Neural crest cell (in vitro differentiated cells): ENCODE measurements at places on chromosomes 16 and 17. TPM values are rescaled to one million over a fixed set of nuclear protein-coding genes. Genes with fewer than 3 reads are reported as not detected.

Gene DBNDD1
- 4.9 and 5.6 TPM in 2 replicates for total RNA-seq

GRCh38 chr17:79466562-79467350 lies 144.1 kb downstream of the RBFOX3 start:
- no peak overlapping the region for H3K27ac ChIP-seq
- no peak for DNase-seq
- H3K4me3 ChIP-seq, result no peak overlapping the region
- peaks cover 18% of the 10 kb centered on the region for H3K4me1 ChIP-seq

DNA sequence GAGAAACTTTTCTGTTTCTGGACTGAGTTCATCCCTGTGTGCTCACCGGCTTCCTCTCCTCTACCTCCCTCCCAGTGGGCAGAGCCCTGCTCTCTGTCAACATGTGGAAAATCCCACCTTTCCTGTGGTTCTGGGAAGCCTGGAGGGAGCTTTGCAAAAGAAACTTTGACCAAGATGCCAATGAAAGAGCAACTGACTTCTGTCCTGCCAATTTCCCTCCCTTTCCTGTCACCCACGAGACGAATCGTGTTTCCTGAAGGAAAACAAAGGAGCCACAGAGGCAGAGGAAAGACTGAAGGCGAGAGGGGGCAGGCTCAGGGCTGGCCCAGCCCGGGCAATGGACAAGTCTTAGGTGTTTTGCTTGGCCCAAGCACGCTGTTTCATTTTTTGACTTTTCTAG lies 82.8 kb downstream of the PLCG2 start:
- H3K27ac ChIP-seq, result no peak overlapping the region
- H3K4me1 ChIP-seq, result peaks cover 19% of the 10 kb centered on the region
- H3K4me3 ChIP-seq, result no peak overlapping the region
- DNase-seq, result no peak
- no peaks in the 10 kb centered on the region for H3K36me3 ChIP-seq

Gene ZNF750
- total RNA-seq, result not detected in 2 replicates

DNA sequence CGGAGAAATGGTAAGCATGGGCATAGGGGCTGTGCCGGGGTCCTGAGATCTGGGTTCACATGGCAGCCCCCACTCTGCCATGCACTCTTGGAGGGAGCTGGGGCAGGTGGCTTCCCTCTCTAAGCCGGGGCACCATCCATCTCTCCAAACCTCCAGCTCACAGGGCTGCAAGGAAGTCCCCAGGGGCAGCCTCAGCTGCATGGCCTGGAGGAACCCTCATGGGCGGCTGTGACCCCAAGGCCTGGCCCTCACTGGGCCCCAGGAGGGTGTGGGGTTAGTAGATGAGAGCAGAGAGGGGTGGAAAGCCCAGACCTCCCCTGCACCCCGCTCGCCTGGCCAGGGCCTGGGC lies 2.6 kb downstream of the CTRB2 start:
- H3K27me3 ChIP-seq, result no peaks in the 10 kb centered on the region
- H3K4me3 ChIP-seq, result no peak overlapping the region
- DNase-seq, result no peak
- no peak overlapping the region for H3K27ac ChIP-seq
- no peaks in the 10 kb centered on the region for H3K36me3 ChIP-seq
- peaks cover 6% of the 10 kb centered on the region for H3K4me1 ChIP-seq

Gene ATXN7L3
- 115 and 119 TPM in 2 replicates for total RNA-seq

- DNase-seq, result no peak
- H3K27me3 ChIP-seq, result no peaks in the 10 kb centered on the region
- peak overlapping the region; percentile 0 for H3K4me3 ChIP-seq
- peak overlapping the region; percentile 69 for H3K27ac ChIP-seq
- H3K4me1 ChIP-seq, result peaks cover 61% of the 10 kb centered on the region
These were observed 39.7 kb upstream of the MEAK7 start for GRCh38 chr16:84544031-84544773.

DNA sequence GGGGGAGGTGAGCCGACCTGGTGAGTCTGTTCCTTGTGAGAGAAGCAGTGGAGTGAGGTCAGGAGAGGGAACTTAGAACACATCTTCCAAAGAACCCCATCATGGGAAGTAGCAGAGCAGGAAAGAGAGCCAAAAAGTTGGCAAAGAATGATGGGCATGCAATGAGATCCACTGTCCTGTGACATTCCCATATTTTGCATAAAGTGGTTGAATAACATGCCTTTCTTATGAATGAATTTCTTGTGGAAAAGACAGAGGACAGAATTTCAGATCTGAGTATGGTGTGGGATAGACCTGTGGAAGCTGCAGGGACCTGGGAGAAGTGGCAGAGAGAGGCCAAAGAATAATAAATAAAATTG lies 41.3 kb downstream of the TMEM100 start:
- H3K27me3 ChIP-seq, result no peaks in the 10 kb centered on the region
- no peak overlapping the region for H3K4me3 ChIP-seq
- H3K4me1 ChIP-seq, result no peaks in the 10 kb centered on the region
- no peak overlapping the region for H3K27ac ChIP-seq

- H3K36me3 ChIP-seq, result no peaks in the 10 kb centered on the region
- no peak overlapping the region for H3K27ac ChIP-seq
- peaks cover 34% of the 10 kb centered on the region for H3K27me3 ChIP-seq
These were observed 1.1 kb downstream of the FHOD1 start for GRCh38 chr16:67246081-67246755.

- no peak overlapping the region for H3K4me3 ChIP-seq
- H3K27me3 ChIP-seq, result no peaks in the 10 kb centered on the region
- no peaks in the 10 kb centered on the region for H3K4me1 ChIP-seq
- no peaks in the 10 kb centered on the region for H3K36me3 ChIP-seq
These were observed 18.4 kb downstream of the EFCAB5 start for GRCh38 chr17:29959658-29960337.

DNA sequence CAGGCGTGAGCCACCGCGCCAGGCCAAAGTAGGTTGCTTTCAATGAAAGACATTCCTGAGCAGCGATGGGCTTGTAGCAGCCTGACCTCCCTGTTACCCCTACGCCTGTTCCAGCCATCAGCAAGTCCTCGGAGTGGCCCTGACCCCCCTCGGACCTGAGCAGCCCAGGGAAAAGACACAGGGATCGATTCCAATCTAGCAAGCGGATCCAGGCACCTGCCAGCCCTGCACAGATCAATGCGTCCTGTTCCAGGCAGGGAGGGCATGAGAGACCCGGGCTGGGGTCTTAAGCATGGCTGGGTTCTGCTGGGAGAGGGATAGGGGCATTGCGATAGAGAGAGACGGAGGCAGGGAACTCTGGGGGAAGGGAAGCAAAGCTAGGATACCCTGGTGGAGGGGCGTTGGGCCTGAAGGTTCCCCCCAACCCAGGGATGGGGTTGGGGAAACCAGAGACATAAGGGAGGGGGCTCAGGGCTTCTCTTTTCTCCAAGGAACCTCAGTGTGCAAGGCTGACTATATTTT lies 21.9 kb downstream of the SRCIN1 start:
- H3K27ac ChIP-seq, result no peak overlapping the region
- no peaks in the 10 kb centered on the region for H3K36me3 ChIP-seq
- peak overlapping the region; percentile 16 for H3K4me3 ChIP-seq
- peaks cover 18% of the 10 kb centered on the region for H3K27me3 ChIP-seq
- H3K4me1 ChIP-seq, result peaks cover 45% of the 10 kb centered on the region
- DNase-seq, result no peak

Gene ST6GALNAC1
- not detected in 2 replicates for total RNA-seq

Gene CDR2L
- 24.0 and 24.1 TPM in 2 replicates for total RNA-seq

DNA sequence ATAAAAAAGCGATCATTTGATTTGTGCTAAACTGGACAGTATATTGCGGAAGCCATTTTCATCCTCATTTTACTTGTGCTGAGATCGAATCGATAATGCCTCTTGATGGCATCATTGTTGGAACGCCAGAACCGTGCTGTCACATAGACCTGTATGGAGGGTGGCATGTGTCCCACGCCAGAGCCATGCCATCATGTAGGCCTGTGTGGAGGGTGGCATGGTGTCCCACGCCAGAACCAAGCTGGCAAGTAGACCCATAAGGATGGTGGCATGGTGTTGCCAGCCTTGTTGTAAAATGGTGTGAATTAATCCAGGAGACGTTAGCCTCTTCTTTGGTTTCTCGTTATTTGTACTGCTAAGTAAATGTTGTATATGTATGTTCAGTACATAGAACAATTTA lies 222.7 kb upstream of the CHMP6 start:
- H3K4me3 ChIP-seq, result no peak overlapping the region
- H3K27me3 ChIP-seq, result no peaks in the 10 kb centered on the region
- no peak overlapping the region for H3K27ac ChIP-seq
- DNase-seq, result no peak
- H3K4me1 ChIP-seq, result peaks cover 10% of the 10 kb centered on the region

DNA sequence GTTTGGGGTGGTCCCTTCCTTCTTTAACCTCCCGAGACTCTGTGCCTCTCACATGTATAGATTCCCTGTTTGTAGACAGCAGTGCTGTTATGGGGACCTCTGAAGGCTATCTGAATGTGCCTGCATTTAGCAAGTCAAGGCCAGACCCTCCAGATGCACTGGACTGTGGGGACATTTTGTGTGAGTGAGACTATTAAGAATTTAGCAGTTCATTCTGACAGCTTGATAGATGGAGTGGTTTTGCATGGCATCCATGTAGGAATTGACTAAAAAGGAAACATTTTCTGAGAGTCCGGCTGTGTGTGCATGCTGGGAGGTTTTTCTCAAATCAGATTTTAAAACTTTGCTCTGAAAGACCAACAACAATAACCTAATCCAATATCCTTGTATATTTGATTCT lies 226.3 kb downstream of the MSI2 start:
- peaks cover 6% of the 10 kb centered on the region for H3K36me3 ChIP-seq
- H3K4me3 ChIP-seq, result peak overlapping the region; percentile 14
- no peak for DNase-seq
- H3K27me3 ChIP-seq, result no peaks in the 10 kb centered on the region

DNA sequence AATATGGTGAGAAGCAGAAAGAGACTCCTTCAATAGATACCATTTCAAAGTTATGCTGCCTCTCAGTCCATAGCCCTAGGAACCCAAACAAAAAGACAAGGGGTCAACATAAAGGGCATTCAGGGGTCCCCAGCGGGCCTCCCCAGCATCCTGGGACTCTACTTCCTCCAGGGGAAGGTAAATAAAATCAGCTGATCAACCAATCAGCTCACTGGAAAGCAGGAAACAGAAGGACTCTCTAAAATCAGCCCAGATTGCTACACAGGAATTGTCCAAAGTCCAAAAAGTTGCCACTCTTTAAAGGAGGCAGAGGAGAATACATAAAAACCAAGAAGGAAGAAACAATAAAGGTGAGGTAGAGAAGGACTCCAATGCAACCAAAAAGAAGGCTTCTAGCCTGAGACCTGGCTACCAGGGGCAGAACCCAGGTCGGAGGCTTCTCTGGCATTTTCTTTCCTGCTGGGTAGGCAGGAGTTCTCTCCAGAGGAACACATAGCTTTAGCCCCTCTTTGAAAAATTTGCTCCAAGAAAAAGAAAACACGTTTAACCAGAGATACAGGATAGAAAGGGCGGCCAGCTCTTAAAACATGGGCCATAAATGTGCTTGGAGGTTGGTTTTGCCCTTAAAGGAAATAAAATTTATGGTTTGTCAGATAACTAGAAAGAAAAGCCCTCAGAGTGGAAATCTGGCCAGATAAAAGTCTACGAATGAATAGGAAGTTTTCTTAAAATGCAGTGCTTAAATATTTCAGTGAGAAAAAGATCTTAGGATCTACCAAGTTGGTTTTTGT lies 404.6 kb downstream of the SOX9 start:
- peaks cover 19% of the 10 kb centered on the region for H3K4me1 ChIP-seq
- no peaks in the 10 kb centered on the region for H3K36me3 ChIP-seq

Gene TP53TG3B
- total RNA-seq, result not detected in 2 replicates

- no peaks in the 10 kb centered on the region for H3K27me3 ChIP-seq
- peaks cover 5% of the 10 kb centered on the region for H3K36me3 ChIP-seq
- no peak for DNase-seq
- H3K4me1 ChIP-seq, result peaks cover 8% of the 10 kb centered on the region
These were observed 40.4 kb downstream of the PITPNC1 start for GRCh38 chr17:67417507-67417906.

Gene LPO
- not detected in 2 replicates for total RNA-seq

Gene CD300LG
- total RNA-seq, result not detected in 2 replicates
